ENCODE measurements at places on chromosomes 16 and 17.

DNA sequence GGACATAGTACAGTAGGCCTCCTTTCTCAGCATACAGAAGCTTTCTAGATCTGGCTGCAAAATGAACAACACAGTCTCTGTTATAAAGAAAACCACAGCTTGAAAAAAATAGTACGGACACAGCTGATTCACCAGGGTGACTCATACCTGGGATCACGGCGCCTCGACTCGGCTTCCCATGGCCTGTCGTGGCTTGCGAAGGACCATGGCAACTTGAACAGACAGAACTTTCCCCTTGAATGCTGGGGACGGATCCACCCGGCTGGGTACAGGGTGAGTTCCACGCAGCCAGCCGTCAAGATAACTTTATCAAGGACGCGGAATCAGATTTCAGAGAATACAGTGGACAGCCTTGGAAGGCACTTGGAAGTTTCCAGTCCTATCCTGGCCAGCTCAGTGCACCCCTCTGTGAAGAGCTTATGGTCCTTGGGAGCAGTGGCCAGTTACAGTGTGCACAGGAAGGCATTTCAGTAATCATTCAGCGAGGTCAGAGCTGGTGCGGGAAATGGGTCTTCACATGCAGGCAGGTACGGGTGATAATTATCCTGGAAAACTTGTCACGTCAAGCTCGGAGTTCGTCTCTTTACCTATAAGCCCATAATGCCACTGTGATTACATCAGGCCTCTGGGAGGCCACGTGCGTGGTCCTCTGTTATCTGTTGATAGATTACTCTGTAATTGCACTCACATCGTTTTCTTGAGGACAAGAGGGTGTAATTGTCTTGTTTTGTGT, 57.9 kb upstream of the MAF start:
- peak; percentile 85 for DNase-seq

DNA sequence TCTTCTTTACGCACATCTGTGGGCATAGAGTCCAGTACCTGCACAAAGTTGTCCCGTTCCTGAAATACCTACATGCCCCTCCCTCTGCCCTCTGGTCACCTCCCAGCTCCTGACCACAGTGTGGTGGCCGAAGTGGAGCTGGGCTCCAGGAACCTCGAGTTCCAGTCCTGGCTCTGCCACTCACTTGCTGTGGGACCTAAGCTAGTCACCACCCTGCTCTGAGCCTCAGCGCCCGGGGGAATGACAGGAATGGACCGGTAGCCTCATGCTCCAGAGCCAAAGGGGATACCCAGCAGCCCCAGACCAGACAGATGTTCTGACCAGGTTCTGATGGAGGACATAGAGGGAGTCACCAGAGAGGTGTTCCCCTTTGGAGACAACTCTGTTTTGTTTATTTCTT, 26.7 kb upstream of the ITGA3 start:
- no peak for DNase-seq

DNA sequence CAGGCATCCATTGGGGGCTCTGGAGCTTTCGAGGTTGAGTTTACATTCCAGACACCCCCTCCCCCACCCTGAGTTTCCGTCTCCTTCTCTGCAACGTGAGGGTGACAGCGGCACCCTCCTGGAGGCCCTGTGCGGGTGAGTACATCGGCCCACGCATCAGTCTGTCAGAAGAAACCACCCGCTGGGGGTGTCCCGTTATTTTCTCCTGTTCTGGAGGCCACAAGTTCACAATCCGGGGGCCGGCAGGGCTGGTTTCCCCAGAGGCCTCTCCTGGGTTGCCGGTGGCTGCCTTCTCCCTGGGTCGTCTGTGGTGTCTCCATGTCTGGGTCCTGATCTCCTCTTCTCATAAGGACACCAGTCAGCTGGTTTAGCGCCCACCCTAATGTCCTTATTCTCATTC, 35.7 kb downstream of the GSE1 start:
- DNase-seq, result peak; percentile 43

DNA sequence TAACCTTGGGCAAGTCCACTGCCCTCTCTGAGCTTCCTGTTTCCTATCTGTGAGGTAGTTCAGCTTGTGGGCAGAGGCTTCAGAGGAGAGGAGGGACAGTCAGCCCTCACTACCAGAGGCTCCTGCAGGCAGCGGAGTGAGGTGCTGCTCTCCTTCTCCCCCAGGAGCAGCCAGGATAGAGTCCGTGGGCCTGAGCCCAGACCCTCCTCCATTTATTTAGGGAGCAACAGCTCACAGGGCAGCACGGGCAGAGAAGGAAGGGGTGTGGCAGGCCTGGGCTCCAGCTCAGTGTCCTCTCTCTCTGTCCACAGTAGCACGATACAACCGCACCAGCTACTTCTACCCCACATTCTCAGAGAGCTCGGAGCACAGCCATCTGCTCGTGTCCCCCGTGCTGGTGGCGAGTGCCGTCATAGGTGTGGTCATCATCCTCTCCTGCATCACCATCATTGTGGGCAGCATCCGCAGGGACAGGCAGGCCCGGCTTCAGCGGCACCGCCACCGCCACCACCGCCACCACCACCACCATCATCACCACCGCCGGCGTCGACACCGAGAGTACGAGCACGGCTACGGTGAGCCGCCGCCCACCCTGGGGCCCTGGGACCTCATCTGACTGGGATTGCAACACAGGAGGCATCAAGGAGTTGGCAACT, 42.3 kb downstream of the BEAN1 start:
- no peak for DNase-seq

GRCh38 chr16:12390074-12390605, 413.5 kb downstream of the CPPED1 start:
- no peak for DNase-seq

GRCh38 chr17:70168044-70168976, 1.0 kb upstream of the KCNJ2 start:
- DNase-seq, result peak; percentile 49

DNA sequence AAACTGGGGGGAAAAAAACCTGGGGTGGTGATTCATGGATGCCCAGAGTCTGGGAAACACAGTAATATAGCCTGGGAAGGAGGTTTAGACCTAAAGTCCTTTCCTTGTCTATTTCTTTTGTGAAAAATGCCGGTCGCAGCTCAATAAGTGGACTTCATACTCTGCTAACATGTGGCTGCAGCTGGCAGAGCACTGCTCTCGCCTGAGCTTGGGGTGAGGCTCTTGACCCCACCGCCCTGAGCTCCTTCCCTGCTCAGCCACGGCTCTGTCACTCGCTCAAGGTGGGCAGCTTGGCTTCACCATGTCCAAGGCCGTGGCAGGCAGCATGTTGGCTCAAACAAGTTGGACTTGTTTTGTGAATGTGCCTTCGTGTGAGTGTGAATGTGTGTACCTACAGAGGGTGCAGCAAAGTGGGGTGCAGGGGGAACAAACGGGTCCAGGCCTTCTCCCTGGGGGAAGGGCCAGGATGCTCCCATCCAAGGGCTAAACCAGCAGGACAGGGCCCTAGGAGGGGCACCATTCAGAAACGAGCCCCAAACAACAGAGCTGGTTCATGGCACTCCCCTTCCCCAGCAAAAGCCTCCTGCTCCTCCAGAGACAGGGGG, 4.9 kb downstream of the FA2H start:
- DNase-seq, result no peak

- DNase-seq, result no peak
Measured at GRCh38 chr16:2210386-2211365, at the start of gene BRICD5. TSS of gene BRICD5 (minus strand) at chr16:2210863. CDS start at chr16:2210833, 30 bp downstream.

DNA sequence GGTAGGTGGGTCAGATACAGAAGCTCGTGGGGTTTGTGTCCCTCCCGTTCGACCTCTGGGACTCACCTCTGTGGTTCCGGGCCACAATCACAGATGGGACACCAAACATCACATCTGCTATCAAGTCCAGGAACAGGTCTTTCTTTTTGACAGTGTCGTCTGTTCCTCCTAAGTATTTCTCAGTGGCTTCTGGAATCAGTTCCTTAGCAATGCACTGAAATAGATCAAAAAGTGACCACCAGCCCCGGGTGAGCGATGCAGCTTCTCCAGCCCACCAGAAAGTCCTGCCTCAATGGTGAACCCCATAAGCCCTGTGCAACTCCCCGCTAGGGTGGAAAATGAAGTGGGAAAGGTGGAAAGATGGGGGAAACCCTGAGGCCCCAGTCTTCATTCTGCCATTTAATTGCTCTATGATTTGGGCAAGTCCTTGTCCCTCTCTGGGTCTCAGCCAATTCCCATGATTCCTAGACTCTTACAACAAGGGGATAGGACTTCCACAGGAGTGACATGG, 22.4 kb downstream of the CES1 start:
- no peak for DNase-seq

DNA sequence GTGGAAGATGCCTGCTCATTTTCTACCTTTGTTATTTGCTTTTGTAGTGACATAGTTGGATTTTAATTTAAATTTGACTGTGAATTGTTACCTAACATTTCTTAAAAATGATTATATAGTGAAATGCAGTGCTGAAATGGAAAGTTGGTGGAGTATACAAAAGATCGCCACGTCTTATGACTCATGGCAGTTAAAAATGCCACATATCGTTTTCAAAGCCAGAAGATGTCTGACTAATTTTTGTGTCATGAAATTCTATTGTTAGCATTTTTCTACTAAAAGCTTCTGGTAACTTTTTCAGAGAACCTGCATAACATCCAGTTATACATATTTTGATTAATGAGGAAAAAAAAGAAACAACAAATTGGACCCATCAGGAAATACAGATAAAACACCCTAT, 20.6 kb downstream of the MAP2K4 start:
- DNase-seq, result peak; percentile 83

GRCh38 chr17:54727624-54728023, 173.0 kb upstream of the TOM1L1 start:
- no peak for DNase-seq

DNA sequence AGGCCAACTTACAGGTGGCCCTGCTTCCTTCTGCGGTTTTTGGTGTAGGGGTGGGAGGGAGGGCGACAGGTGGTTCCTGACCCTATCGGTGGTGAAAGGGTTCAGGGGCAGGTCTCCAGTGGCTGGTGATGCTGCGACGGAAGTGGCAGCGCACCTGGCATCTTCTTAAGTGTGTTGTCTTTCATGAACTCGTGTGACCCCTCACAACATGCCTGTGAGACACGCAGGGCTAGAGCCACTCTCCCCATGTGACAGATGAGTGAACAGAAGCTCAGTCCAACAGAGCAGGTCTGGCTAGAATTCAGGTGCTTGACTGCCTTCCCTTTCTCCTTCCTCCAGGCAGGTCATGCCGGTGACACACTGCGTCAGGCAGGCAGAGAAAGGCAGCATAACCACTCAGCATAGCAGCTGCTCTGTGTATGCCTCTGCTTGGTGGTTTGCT, 8.0 kb downstream of the TNFAIP1 start:
- DNase-seq, result no peak

GRCh38 chr17:7846765-7847661, 7.9 kb upstream of the TMEM88 start:
- no peak for DNase-seq

DNA sequence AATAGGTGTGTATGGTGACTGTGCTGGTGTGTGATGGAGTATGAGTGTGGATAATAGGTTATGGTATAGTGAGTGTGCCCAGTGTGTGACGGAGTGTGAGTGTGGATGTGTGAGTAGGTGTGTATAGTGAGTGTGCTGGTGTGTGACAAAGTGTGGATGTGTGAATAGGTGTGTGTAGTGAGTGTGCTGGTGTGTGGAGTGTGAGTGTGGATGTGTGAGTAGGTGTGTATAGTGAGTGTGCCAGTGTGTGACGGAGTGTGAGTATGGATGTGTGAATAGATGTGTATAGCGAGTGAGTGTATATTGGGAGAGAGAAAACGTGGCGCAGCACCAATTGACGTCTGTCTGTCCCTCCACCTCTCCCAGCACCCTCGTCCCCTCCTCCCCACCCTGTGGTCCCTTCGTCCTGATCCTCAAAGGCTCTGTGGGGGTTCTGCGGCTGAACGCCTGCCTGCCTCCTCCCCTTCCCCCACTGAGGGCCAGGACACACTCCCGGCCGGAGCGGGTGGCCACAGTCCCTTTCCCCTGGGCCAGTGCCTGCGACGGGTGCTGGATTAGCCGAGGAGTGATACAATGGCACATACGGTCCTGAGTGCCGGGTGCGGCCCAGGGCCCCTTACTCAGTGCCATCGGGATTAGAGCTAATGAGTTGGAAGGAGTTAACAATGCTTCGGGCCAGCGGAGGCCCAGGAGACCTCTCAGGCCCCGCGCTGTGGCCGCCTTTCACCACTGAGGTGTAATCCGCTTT, 160.0 kb downstream of the MRM1 start:
- no peak for DNase-seq

- DNase-seq, result no peak
Measured at GRCh38 chr16:8237452-8237851, 352.9 kb downstream of the TMEM114 start.

DNA sequence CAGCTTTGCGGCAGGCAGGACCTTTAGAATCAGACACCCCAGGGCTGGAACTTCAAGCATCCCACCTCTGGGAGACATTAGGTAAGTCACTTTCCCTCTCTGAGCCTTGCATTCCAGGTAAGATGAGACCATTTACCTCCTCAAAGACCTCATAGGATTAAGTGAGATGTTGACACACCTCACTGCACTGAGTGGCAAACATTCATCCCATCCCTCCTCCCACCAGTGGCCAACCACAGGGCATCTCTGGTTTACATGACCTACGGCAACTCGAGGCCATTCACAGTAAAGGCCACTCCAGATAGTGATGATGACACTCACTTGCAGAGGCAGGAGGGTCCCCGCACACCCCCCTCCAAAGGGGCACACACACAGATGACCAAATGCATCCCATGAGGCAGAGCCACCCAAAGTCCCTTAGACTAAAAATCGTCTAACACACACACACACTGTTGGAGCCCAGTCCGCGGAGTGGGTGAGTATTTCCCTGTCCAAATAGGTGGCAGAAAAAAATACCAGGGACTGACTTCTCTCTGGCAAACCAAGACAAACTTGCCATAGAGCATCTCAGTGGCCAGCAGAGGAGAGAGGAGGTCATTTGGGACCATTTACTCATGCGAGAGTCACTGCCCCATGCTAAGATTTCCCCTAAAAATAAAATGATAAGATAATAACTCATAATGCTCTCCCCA, 454.9 kb downstream of the SOX9 start:
- DNase-seq, result no peak

GRCh38 chr16:89426736-89427530, 63.4 kb downstream of the ANKRD11 start:
- DNase-seq, result peak; percentile 63

GRCh38 chr17:46020023-46020761, 21.1 kb downstream of the STH start:
- no peak for DNase-seq

DNA sequence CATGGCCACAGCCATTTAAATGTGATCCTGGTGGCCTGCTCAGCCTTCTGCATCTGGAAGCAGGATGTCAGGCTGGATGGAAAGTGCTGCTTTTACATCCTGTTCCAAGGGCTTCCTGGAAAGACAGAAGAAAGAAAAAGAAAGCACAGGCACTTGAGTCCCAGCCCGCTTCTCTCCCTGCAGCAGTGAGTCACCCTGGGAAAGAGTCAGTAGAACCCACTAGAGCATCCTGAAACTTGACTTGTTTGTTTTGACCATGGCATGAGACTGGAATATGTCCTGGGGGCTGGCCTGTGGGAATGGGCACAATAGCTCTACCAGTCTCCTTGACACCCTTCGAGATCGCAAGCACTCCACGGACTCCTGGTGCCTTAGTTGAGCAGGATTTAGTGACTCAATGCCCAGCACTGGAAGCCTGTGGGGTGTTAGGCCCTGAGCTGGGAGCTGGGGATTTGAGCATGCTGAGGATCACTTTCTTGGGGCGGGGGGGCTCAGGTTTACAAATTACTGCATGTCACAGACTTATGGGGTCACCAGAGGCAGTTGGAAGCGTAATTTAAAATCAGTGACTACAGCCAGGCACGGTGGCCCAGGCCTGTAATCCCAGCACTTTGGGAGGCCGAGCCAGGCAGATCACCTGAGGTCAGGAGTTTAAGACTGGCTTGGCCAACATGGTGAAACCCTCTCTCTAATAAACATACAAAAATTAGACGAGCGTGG, 22.1 kb upstream of the GNA13 start:
- peak; percentile 66 for DNase-seq

- DNase-seq, result peak; percentile 19
Measured at GRCh38 chr17:61926826-61927207, 965 bp downstream of the INTS2 start.

Measured in fibroblast of skin of right biceps (primary cell).